Fibroblast of villous mesenchyme (primary cell): ENCODE measurements at places on chromosomes 6 and 20.

GRCh38 chr6:150266963-150267685 lies 101.7 kb upstream of the IYD start:
- no peak for DNase-seq

- no peak for DNase-seq
These were observed 35.9 kb downstream of the PHACTR3 start for GRCh38 chr20:59640267-59640666.

DNA sequence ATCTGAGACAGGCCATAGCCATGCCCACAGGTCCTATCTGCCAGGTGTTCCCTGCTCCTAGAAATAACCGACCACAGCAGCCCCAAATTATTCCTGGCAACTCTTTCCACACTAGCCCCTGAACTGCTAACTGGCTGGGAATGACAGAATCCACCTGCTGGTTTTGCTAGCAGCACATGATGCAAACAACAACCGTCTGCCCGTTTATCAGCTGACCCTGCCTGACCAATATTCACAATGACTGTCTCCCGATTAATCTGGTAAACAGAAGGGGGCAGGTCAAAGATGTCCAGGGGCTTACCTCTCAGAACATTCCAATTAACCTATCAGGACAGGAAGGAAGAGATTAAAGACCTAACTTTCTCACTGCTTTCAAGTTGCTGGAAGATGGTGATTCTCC lies 101.5 kb downstream of the NRSN1 start:
- peak; percentile 56 for DNase-seq

DNA sequence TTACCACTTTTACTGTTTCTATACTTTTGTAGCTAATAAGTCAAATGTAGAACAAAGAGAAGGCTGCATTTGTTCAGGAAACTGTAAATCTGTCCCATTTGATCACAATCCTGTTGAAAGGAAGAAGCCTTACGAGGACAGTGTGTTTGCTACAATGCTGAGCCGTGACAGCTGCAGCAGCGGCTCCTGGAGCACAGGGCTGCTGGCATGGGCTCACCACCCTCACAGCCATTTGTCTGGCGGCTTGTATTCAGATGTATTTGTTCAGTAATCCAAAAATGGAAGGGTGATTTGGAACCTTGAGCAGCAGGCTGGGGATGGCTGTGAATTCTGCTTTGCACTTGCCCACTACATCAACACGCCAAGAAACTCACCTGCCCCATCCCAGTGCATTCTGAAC lies 5.7 kb downstream of the TUBB2A start:
- no peak for DNase-seq

DNA sequence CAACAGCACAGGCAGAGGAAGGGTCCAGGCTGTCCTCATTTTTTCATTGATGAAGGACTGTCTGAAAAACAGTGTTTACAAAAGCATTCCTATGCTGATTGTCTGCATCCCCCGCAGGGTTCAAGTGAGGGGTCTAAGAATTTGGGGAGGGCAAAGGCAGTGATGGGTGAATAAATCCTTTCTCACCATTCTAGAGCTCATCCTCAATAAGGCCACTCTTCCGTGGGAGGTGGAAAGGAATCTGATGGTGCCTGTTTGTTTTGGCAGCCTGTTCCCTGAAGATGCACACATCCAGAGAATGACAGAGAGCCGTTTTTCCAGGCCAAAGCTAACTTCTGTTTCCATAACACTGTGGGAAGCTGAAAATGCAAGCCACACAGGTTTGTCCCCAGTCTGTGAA lies 164.5 kb downstream of the MOXD1 start:
- DNase-seq: no peak
